ENCODE measurements at places on chromosomes 3 and 15.
A peak's percentile ranks its signal among the peaks of the same experiment; 100 is the strongest.

GRCh38 chr15:29736744-29737020 lies 85.6 kb downstream of the TJP1 start:
- no peak for DNase-seq

DNA sequence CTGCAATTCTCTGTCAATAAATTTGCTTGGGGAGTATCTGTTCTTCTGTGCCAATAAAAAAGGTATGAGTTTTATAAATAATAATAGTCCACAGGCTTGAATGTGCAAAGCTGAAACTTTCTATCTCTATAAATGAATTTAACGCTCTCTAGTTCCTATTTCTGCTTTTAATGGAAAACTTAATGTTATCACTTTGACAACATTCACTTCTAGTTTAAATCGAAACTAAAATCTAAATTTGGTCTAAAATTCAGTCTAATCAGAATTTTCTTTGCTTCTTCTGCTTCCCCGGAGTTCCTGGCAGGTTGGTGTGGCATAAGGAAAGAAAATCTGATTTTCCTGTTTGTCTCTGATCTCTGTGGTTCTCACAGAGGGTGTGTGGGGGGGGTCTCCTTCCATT lies 450.1 kb upstream of the TBL1XR1 start:
- no peak for DNase-seq

DNA sequence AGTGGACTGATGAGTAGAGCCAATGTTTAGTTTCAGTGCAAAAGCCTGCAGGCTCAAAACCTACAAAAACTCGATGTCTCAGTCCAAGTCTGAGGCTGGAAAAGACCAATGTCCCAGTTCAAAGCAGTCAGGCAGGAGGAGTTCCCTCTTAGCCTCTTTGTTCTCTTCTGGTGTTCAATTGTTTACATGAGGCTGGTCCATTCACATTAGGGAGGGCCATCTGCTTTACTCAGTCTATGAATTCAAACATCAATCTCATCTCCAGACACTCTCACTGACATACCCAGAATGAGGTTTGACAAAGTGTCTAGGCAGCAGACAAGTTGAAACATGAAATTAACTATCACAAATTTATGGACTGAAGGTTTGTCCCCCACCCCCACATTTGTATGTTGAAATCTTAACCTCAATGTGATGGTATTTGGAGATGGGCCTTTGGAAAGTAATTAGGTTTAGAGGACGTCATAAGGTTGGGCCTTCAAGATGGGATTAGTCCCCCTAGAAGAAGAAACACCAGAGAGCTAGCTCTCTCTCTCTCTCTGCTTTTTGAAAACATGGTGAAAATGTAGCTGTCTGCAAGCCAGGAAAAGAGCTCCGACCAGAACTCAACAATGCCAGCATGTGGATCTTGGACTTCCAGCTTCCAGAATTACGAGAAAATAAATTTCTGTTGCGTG lies 438.5 kb upstream of the RGMA start:
- no peak for DNase-seq

GRCh38 chr3:127720985-127721935 lies 48.5 kb downstream of the ABTB1 start:
- no peak for DNase-seq

- DNase-seq: no peak
These were observed 213.6 kb downstream of the FEZF2 start for GRCh38 chr3:62159709-62160092.

DNA sequence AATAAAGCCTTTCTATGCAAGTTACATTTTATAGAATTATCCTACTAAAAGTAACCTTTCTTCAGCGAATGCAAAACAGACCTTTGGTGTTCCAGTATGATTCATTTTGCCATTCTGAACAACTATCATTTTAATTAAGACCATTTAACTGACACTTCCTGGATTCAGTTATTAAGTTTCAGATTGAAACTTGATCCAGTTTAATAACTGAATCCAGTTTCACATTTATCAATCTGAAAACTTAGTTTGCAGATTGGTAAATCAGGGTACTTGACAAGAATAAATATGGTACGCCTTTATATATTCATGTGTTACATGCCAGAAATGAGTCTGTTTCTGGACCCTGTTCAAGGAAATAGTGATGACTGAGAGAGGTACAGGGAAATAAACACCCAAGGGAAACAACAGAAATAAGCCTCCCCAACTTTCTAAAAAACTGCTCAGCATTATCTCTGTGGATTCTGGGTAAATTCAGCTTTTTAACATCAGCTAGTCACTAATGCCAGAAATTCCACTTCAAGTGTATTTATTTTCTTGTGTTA lies 23.3 kb upstream of the NFKBIZ start:
- peak; percentile 19 for DNase-seq

DNA sequence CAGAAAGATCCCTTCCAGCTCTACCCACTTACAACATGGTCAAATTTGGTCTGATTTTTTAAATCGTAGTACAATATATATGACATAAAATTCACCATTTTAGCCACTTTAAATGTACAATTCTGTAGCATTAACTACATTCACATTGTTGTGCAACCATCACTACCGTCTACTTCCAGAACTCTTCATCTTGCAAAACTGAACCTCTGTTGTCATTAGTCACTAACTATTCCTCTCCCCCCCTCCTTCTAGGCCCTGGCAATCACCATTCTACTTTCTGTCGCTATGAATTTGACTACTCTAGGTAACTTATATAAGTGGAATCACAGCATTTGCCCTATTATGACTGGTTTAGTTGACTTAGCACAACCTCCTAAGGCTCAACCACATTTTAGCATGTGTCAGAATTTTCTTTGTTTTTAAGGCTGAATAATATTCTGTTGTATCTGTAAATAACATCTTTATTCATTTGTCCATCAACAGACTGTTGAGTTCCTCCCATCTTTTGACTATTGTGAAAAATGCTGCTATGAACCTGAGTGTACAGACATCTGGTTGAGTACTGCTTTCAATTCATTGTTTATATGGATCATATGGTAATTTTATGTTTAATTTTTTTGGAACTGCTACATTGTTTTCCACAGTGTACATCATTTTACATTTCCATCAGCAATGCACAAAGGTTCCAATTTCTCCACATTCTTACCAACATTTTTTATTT lies 35.5 kb upstream of the CCR2 start:
- no peak for DNase-seq

- DNase-seq: no peak
These were observed 608.8 kb downstream of the FOXP1 start for GRCh38 chr3:70974747-70975146.

DNA sequence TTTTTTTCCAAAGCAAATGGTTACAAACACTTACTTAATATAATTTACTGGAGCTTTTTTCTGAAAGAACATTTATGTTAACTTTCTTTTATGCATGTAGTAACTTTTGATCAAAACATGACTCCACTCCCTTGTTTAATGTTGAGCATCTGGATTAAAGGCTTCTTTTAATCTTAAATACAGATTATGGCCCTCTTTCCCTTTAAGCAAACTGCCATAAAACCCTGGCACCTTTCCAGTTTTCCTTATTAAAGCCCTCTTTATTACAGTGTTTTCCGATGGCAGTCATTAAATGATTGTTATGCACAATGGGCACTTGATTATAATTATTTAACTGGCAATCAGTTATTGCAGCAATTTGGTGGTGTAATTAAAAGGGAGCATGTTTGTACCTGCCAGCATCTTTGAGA lies 167.0 kb downstream of the VGLL4 start:
- peak; percentile 26 for DNase-seq

- DNase-seq: no peak
These were observed 109.1 kb downstream of the NSUN3 start for GRCh38 chr3:94171954-94172353.

DNA sequence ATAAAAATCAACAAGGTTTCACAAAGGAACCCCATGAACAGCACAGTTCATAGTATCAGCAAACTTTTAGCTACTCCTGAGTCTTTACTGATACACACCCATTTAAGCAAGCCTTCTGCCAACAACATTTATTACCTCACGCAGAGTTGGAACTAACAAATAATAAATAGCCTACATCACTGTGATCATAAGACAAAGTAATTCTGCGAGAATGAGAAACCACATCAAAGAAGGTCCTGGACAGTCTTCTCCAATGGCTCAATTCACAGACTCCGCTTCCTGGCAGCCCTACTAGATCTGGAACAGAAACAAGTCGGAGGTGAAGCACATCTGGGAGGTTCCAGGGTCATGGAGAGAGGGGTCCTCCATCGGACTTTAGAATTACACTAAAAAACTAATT lies 37.0 kb downstream of the LDHAL6B start:
- DNase-seq: no peak

Data from adipocyte (in vitro differentiated cells).